NK-92 treated with Interleukin-12 subunit alpha and Interleukin-12 subunit beta, amount 100 ng/mL, for 24 hours (cell line): ENCODE measurements at places on chromosomes 1 and 21.

GRCh38 chr1:92126088-92126487 lies 45.9 kb downstream of the BTBD8 start:
- no peak for DNase-seq

- no peak for DNase-seq
Measured at GRCh38 chr1:215643592-215644321, 76.7 kb downstream of the KCTD3 start.

GRCh38 chr1:5771788-5772187 lies 220.4 kb downstream of the NPHP4 start:
- no peak for DNase-seq

DNA sequence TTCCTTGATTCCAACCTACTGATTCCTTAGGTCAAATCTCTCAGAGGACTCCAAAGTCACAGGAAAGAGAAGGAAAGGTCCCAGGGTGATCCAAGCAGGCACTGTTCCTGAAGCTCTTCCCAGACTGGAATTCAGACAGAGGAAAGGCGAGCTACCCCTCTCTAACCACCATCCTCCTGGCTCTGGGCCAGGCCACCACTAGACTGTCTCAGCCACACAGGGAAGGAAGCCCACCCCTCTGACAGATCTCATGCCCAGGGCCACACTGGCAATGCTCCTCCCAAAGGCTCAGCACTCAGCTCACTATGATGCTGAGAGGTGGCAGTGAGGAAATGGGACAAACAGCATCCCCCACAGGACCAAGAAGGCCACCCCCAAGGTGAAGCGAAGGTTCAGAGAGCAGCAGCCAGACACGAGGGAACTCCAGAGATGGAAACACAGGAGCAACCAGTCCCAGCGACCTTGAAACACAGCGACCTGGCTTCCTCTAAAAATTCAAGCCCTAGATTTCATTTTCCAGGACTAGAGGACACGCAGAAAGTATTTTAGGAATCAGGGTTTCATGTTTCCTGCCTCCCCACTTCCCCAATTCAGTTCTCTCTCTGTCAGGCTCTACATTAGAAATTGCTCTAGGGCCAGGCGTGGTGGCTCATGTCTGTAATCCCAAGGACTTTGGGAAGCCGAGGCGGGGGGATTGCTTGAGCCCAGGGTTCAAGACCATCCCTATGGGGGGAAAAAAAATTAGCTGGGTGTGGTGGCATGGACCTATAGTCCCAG lies 18.8 kb downstream of the PIK3C2B start:
- no peak for DNase-seq

- no peak for DNase-seq
Measured at GRCh38 chr1:240247899-240248298, 156.2 kb downstream of the FMN2 start.

DNA sequence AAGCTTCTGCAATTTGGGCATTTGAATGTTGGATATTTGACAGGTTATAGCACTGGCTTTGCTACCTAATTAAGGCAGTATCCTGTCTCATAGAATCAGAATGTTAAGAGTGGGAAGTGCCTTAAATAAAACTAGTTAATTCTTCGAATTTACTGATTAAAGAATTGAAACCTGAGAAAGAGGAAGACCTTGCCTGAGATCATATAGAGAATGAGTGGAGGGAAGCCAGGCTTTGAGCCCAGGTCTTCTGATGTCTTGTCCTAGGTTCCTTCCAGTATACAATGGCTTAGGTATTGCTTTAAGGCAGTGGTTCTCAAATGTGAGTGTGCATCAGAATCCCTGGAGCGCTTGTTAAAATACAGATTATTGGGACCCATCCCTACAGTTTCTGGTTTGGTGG lies 20.9 kb upstream of the SH3BGRL3 start:
- DNase-seq, result no peak

GRCh38 chr1:24727501-24728216 lies 17.6 kb upstream of the CLIC4 start:
- DNase-seq, result no peak

- DNase-seq, result no peak
Measured at GRCh38 chr1:168476588-168477385, 67.0 kb downstream of the XCL2 start.

DNA sequence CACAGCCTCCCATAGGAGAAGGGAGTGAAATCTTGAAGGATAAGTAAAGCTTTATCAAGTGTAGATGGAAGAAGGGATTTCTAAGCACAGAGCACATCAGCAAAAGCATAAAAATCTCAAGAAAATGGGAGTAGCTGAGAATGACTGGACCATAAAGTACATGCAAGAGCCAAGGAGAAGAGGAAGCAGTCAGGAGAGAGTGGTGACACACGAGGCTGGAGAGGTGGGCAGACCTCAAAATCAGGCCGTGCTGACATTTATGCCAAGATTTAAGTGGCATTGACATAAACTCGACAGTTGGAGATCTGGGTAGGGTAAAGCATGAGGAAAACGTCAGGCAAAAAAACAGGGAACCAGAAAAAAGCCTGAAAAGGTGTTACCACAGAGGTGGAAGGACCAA lies 62.3 kb downstream of the GFI1 start:
- no peak for DNase-seq

DNA sequence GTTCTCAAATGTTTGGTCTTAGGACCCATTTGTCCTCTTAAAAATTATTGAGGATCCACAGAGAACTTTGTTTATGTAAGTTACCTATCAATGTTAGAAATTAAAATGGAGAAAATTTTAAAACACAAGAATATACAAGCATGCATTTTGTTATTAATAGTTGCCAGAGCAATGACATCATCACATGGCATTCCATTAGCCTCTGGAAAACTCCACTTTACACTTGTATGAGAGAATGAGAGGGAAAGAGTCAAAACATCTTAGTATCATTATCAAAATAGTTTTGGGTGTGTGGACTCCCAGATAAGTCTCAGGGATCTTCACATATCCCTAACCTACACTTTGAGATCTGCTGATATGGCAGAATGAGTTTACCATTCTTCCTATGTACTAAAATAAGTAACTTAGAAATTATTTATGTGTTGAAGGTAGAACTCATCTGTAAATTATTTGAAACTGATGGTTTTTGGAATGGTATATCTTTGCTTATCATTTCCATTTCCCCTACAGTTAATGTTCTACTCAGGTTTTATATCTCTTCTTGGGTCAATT lies 48.8 kb downstream of the RNF220 start:
- DNase-seq, result no peak

DNA sequence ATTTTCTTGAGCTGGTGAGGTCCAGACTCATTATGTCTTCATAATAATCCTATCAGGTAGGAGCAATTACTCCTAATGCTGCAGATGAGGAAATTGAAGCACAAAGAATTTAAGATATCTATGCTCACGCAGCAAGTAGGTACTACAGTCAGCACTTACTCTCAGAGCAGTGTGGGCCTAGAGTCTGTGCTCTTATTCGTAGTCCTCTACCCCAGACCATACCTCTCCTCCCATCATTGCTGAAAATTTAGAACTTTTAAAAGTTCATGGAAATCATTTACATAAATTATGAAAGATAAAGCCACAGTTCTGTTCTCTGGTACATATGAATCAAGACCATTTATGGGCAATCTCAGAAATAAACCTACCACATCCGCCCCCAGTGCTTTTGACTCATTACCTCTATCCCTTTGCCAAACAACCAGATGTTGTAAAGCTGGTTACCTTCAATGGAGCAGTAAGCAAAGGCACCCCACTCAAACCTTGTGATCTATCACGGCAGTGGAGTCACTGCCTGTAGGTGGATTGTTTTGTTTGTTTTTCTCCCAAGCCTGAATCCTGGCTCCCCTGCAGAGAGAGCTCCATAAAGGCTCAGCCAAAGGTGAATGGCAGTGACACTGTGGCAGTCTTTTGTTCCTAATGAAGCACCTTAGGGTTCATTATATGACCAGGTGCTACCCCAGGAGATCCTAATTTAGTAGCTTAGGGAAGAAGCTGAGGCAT lies 20.9 kb upstream of the MAN1A2 start:
- no peak for DNase-seq

DNA sequence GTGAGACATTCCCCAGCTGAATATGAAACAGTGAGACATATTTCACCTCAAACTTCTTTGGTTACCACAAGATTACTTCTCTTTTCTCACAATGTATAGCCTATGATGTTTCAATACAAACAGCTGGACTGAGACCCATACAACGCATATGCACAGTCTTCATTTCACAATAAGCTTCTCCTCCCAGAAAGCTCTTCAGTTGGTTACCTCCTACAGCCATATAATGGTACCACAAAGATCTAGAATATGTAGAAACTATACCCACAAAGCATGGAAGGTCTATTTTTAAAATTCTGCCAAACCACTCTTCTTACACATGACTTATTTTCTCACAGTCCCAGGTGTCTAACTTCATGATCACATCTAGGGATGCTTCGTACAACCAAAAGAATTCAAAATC lies 70.8 kb downstream of the JAK1 start:
- DNase-seq, result no peak

DNA sequence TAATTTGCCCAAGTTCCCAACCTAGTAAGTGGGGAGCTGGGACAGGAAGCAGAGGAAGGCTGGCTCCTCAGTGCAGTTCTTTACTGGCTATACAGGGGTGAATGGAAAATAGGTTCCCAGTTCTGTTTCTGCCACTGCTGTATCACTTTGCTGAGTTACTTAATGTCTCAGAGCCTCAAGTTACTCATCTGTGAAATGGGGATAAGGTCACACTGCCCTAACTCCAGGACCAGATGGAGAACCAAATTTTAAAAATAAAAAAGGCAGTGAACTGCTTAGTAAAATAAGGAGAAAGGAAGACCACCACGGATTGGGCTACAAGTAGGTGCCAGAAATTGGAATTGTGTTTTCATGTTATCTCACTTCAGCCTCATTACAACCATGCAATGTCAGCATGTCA lies 147.8 kb downstream of the OMA1 start:
- no peak for DNase-seq

DNA sequence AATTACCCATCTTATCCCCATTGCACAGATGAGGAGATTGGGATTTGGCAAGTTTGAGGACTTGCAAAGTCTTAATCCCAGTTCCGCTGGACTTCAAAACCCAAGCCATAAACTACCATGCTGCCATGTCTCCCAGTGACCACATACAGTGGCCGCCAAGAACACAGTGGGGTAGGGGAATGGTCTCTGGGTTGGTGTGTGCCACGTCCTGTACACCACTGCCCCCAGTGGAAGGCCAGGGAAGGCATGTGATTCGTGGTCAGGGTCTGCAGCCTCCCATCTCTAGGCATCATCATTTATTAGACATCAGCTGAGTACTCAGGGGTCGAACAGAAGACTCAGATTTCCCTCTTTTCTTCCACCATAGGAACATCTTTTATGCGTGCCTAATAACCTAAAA lies 76.0 kb downstream of the MAN1C1 start:
- no peak for DNase-seq

GRCh38 chr1:32949519-32949918 lies 15.1 kb downstream of the RNF19B start:
- DNase-seq, result no peak

GRCh38 chr1:62727656-62728407 lies 39.6 kb upstream of the DOCK7 start:
- no peak for DNase-seq

DNA sequence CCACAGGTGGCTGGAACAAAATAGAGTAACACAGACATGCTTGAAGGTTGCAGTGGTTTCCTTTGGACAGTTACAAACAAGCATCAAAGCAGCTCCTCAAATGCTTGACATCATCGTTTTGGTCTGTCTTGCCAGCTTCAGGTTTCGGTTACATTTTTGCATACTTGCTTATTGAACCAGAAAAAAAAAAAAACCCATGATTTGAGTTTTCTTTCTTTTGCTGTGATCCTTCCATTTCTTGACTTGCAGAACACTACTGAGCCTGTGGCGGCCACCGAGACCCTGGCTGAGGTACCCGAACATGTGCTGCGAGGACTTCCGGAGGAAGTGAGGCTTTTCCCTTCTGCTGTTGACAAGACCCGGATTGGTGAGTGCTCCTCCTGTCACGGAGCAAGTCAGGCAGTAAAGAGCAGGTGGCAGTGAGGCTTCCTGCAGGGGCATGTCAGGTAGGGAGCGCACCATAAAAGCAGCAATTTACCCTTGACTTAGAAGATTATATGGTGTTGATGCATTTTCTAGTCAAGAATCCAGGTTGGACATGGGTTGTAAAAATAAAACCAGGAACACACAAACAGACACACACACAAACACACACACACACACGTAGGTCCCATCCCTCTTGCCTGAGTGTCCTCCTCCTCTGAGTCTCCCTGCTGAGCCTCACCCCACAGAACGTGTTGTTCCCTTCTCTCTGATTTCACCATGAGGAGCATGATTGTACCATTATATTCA lies 30.9 kb downstream of the PRDM2 start:
- peak; percentile 74 for DNase-seq

DNA sequence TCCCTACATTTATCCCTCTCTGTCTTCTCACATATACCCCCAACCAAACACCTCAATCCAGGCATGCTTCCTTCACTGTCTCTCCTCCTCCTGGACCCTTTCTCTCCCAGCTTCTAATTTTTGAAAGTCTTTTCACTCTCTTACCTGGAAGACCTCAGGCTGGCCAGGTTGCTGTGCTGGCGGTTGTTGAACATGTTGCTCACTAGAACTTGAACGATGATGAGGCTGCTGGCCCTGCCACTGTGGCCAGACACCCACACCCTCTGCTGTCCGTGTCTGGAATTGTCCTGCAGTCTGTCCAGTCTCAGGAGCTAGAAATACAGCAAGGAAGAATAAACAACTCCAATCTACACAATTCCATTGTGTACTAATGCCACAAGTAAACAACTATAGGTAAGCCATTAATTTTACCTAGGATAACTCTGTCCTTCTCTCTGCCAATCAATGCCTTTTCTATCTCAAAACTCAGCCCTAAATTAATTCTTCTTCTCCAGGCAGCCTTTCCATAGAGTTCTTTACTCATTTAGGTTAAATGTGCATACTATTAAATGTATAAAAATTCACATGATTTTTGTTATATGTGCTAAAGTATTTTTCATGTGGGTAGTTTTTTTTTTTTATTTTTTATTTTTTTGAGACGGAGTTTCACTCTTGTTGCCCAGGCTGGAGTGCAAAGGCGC lies 5.1 kb upstream of the CTSK start:
- no peak for DNase-seq

DNA sequence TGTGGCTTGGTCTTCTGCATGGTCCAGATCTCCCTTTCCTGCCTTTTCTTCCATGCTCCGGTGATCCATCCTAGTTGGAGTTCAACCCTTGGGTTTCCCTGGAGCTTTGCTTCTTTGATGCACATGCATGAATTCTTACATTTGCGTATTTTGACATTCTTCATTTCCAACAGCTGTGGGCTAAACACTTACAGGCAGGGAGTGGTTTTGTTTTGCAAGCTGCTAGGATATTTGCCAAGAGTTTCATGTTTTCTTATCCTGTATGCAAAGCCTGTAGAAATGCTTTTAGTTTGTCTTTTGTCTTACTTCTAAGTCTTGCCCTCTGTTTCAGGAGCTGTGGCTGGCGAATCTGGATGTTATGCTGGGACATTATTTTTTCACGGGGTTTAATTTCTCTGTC lies 90.3 kb upstream of the PAXBP1 start:
- no peak for DNase-seq

- DNase-seq, result peak; percentile 35
Measured at GRCh38 chr1:145690587-145691558, 16.3 kb downstream of the PDZK1 start.
